ENCODE measurements at places on chromosomes 5 and 9.

GRCh38 chr9:97773723-97774122 lies 76.6 kb upstream of the XPA start:
- no peak for DNase-seq
- no peaks in the 10 kb centered on the region for H3K4me1 ChIP-seq
- H3K36me3 ChIP-seq = no peaks in the 10 kb centered on the region
- H3K27ac ChIP-seq = no peak overlapping the region
- H3K27me3 ChIP-seq = no peaks in the 10 kb centered on the region

DNA sequence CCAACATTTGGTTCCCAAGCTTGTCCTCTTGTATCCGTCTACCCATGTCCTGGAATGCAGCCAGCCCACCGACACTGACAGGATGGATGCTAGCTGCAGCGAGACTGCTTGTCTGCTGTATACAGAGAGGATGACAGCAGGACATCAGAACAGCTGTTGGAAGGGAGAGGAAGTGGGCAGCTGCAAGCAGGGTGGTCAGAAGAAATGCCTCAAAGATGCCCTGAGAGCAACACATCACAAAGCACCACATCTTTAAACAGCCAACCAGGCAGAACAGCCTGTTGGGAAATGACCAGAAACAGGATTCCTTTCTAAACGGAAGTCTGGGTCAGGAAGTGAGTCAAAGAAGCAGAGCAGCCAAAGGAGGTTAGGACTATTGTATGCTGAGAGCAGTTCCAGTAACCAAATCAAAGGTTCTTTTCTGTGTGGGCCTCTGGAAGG lies 219.1 kb downstream of the NDUFS4 start:
- H3K27ac ChIP-seq = no peak overlapping the region
- no peak for DNase-seq
- H3K4me1 ChIP-seq = no peaks in the 10 kb centered on the region
- no peaks in the 10 kb centered on the region for H3K27me3 ChIP-seq
- no peaks in the 10 kb centered on the region for H3K36me3 ChIP-seq

GRCh38 chr9:84174486-84174885 lies 166.1 kb downstream of the SLC28A3 start:
- no peak overlapping the region for H3K27ac ChIP-seq
- no peak overlapping the region for H3K4me3 ChIP-seq
- no peak for DNase-seq
- no peaks in the 10 kb centered on the region for H3K27me3 ChIP-seq
- no peaks in the 10 kb centered on the region for H3K36me3 ChIP-seq

- H3K27me3 ChIP-seq = no peaks in the 10 kb centered on the region
- DNase-seq = no peak
- H3K4me1 ChIP-seq = no peaks in the 10 kb centered on the region
- no peak overlapping the region for H3K4me3 ChIP-seq
- no peaks in the 10 kb centered on the region for H3K36me3 ChIP-seq
Observed at GRCh38 chr9:114174876-114175771, 19.8 kb downstream of the COL27A1 start.

GRCh38 chr5:139810341-139811273 lies 15.0 kb downstream of the PSD2 start:
- DNase-seq = no peak
- H3K4me3 ChIP-seq = no peak overlapping the region
- H3K4me1 ChIP-seq = no peaks in the 10 kb centered on the region
- H3K36me3 ChIP-seq = no peaks in the 10 kb centered on the region
- H3K27ac ChIP-seq = no peak overlapping the region
- H3K27me3 ChIP-seq = no peaks in the 10 kb centered on the region

DNA sequence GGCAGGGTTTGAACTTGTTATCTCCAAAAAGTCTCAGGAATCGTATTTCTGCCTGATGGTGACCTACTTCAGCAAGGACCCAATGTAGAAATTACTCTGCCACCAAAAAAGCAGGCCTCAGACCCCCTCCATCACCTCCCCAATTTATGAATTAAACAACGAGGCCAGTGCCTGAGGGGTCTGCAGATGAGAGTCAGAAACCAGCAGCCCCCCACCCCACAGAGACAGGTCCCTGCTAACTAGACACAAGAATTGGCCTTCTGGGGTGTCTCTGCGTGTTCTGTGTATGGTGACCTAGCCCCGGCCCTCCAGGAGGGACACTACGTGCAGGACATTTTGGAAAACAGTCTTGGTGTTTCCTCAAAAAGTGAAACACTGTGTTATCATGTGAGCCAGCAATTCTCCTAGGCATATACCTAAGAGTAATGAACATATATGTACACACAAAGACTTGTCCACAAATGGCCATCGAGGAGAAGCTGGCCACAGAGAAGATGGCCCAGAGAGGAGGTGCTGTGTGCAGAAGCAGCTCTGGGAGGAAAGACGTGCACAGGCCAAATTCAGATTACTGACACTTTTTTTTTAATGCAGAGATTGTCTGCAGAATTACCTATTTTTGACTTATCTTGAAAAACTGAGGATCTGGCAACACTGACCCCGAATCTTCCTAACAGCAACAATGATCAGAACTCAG lies 93.8 kb downstream of the ADAMTS2 start:
- no peaks in the 10 kb centered on the region for H3K4me1 ChIP-seq
- no peaks in the 10 kb centered on the region for H3K36me3 ChIP-seq
- no peak for DNase-seq
- no peak overlapping the region for H3K4me3 ChIP-seq
- H3K27ac ChIP-seq = no peak overlapping the region

GRCh38 chr5:176820937-176821336 lies 10.6 kb downstream of the UNC5A start:
- H3K4me1 ChIP-seq = peaks cover 8% of the 10 kb centered on the region
- H3K27me3 ChIP-seq = peaks cover 27% of the 10 kb centered on the region
- H3K36me3 ChIP-seq = no peaks in the 10 kb centered on the region
- H3K27ac ChIP-seq = no peak overlapping the region
- no peak overlapping the region for H3K4me3 ChIP-seq
- no peak for DNase-seq

DNA sequence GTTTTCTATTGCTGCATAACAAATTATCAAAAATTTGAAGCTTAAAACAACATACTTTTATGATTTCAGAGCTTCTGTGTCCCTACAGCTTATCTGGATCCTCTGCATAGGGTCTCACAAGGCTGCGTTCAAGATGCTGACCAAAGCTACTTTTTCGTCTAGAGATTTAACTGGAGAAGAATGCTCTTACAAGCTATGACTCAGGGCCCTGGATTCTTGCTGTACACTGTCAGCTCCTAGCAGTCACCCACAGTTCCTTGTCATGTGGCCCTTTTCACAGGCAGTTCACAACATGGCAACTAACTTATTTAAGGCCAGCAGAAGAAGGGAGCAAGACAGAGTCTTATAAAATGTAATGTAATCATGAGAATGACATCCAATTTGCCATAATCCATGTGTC lies 70.8 kb upstream of the FAM174A start:
- H3K27me3 ChIP-seq = no peaks in the 10 kb centered on the region
- H3K36me3 ChIP-seq = no peaks in the 10 kb centered on the region
- no peak overlapping the region for H3K27ac ChIP-seq
- H3K4me3 ChIP-seq = no peak overlapping the region

DNA sequence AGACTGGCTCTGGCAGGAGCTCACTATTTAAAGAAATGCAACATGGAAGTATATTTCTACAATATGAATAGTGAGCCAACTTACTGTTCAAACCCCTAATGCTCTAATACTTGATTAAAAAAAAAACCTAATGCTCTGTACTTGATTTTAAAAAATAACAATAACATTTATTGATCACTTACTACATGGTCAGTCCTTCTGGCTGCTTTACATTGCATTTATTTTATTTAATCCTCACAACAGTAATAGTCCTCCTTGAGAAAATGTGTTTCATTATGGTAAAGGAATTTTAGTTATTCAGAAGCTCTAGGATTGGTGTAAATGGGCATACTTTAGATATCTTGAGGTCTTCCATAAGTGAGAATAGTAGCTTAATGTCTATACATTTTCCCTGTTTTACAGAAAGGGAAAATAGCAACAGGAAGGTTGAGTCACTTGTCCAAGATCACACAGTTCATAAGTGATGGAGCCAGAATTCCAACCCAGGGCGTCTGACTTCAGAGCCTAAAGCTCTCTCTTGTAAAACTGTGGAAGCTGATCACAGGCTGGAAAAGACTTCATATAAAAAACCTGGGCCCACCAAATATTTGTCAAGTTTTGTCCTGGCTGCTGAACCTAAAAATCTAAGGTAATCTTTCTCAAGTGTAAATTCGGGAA lies 1.0 kb downstream of the STARD4 start:
- H3K27ac ChIP-seq = peak overlapping the region; percentile 87
- peak overlapping the region; percentile 70 for H3K4me3 ChIP-seq
- no peaks in the 10 kb centered on the region for H3K27me3 ChIP-seq
- no peak for DNase-seq
- peaks cover 25% of the 10 kb centered on the region for H3K4me1 ChIP-seq
- no peaks in the 10 kb centered on the region for H3K36me3 ChIP-seq

DNA sequence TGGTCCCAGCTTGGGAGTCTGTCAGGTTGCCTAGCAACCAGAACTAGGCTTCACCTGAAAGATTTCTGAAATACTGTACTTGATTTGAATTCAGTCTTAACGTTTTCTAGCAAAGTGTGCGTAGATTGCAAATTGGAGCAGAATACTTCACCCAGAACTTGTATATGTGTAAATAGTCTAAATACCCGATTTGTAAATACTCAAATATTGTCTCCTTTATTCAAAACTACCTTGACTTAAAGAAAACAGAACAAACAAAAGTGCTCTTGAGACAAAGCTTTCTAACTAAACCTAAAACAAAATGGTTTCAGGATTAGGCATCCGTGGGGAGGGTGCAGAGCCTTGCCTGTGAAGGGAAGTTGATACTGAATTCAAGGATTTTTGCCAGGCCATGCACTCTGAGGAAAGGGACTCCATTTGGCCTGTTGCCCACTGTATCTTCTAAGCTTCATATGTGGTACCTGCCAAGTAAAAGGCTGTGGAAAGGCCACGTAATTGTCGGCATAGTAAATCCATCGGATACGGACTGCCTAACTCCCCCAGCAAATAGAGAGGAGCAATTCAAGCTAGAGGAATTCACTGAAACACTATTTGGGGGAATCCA lies 744 bp upstream of the HMGCS1 start:
- DNase-seq = no peak
- no peaks in the 10 kb centered on the region for H3K36me3 ChIP-seq
- H3K4me3 ChIP-seq = peak overlapping the region; percentile 61

GRCh38 chr5:81665795-81666194 lies 85.1 kb downstream of the SSBP2 start:
- no peak for DNase-seq
- no peaks in the 10 kb centered on the region for H3K4me1 ChIP-seq
- no peak overlapping the region for H3K27ac ChIP-seq
- no peaks in the 10 kb centered on the region for H3K27me3 ChIP-seq

GRCh38 chr5:178312880-178313282 lies 80.3 kb upstream of the PHYKPL start:
- H3K4me3 ChIP-seq = no peak overlapping the region
- H3K27me3 ChIP-seq = no peaks in the 10 kb centered on the region
- H3K36me3 ChIP-seq = no peaks in the 10 kb centered on the region
- no peak for DNase-seq
- H3K27ac ChIP-seq = no peak overlapping the region
- H3K4me1 ChIP-seq = no peaks in the 10 kb centered on the region

DNA sequence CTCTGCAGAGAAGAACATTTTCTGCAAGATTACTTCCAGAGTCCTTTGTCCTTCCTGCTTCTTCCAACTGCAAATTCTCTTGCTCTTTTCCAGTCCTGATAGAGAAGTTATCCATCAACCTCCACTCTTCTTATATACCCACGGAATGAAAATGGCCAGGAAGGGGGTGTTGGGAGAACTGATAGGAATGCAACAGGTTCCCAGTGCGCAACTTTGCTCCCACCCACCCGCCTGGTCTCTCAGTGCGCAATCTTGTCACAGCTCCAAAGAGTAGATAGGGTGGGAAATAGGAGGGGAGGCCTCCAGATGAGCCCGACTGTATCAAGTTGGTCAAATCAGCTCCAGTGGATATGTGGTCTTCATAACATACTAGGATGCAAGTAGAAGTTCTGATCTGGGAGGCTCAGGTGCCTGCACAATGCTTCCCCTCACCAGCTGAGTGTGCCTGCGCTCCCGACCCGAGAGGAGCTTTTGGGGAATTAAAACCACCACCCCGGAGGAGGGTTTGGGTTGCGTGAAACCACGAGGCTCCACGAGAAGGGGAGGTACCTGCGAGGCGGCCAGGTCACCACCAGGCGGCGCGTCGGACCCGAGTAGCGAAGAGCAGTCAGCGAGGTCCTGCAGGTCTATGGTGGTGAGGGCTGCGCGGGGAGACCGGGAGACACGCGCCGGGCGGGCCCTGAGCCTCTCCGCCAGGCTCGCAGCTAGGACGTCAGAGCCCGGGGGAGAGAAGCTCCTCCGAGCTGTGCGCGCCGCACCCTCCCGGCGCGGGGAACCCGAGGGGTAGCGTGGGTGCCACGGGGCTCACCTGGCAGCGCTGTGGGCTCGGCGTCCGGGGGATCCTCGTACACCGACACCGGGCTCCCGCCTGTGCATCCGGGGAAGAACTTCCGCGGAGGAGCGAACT lies 835 bp downstream of the MCIDAS start:
- no peak for DNase-seq
- peaks cover 82% of the 10 kb centered on the region for H3K27me3 ChIP-seq
- H3K4me3 ChIP-seq = no peak overlapping the region
- no peaks in the 10 kb centered on the region for H3K36me3 ChIP-seq
- no peak overlapping the region for H3K27ac ChIP-seq
- H3K4me1 ChIP-seq = peaks cover 30% of the 10 kb centered on the region

DNA sequence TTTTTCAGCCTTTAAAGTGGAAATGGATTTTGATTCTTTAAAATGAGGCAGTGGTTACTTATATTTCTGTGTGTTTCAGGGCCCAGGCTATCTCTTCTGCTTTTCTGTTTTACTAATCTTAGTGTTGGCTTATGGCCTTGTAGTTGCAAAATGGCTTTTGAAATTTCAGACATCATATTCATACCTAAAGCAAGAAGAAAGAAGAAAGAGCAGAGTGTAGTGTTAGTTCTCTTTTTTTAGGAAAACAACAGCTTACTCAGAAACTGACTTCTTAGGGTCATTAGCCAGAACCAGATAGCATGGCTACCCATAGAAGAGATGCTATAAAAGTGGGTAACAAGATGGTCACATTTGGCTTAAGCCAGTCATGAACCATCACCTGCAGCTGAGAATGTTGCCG lies 20.9 kb downstream of the ZBED3 start:
- no peaks in the 10 kb centered on the region for H3K27me3 ChIP-seq
- peaks cover 20% of the 10 kb centered on the region for H3K36me3 ChIP-seq
- no peak for DNase-seq
- H3K27ac ChIP-seq = no peak overlapping the region

DNA sequence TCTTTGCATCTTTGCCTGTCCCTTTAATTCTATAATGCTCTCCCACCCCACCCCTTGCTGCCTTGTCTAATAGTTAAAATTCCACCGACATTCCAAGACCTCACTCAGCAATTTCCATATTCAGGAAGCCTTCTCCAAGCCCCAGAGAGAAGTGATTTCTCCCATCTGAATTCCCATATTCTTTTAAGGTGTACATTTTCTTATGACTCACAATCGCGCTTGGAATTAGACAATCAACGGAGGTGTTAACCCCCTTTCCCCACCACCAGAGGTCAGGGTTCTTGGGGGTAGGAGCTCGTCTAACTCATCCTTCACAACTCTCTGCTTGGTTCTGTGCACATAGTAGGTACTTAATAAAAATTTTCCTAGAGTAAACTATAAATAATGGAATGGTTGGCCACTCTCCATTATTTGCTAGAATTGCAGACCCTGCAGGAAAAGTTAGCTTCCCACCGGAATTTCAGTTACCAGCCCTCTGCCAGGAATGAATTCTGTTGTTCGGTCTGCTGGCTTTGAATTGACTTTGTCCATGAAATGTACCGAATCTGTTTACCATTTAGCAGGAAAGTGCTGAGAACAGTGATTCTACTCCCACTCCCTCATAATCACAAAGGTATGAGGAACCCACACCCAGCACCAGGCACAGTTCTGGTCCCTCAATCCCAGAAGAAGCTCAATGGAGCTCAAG lies 5.0 kb downstream of the KCNIP1 start:
- no peaks in the 10 kb centered on the region for H3K36me3 ChIP-seq
- peaks cover 5% of the 10 kb centered on the region for H3K27me3 ChIP-seq
- H3K27ac ChIP-seq = no peak overlapping the region
- no peaks in the 10 kb centered on the region for H3K4me1 ChIP-seq
- no peak for DNase-seq
- H3K4me3 ChIP-seq = no peak overlapping the region
